KG1 (cell line): ENCODE measurements at places on chromosomes 3 and 15.

DNA sequence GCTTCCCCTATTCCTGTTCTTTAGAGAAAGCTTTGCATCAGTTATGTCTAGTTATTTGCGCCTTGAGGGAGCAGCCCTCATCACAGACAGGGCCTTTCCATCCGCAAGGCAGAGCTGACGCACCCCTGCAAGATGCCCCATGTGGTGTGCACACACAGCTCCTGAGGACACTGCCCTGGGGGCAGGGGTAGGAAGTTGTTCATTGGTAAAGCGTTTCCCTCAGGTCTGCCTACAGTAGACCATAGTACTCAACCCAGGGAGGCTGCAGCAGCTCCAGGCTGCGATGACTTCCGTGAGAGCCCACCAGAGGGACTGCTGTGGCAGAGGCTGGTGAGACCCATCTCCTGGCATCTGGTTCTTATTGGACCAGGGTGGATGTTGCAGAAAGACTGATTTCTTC lies 55.1 kb upstream of the PLXNA1 start:
- no peak for DNase-seq

DNA sequence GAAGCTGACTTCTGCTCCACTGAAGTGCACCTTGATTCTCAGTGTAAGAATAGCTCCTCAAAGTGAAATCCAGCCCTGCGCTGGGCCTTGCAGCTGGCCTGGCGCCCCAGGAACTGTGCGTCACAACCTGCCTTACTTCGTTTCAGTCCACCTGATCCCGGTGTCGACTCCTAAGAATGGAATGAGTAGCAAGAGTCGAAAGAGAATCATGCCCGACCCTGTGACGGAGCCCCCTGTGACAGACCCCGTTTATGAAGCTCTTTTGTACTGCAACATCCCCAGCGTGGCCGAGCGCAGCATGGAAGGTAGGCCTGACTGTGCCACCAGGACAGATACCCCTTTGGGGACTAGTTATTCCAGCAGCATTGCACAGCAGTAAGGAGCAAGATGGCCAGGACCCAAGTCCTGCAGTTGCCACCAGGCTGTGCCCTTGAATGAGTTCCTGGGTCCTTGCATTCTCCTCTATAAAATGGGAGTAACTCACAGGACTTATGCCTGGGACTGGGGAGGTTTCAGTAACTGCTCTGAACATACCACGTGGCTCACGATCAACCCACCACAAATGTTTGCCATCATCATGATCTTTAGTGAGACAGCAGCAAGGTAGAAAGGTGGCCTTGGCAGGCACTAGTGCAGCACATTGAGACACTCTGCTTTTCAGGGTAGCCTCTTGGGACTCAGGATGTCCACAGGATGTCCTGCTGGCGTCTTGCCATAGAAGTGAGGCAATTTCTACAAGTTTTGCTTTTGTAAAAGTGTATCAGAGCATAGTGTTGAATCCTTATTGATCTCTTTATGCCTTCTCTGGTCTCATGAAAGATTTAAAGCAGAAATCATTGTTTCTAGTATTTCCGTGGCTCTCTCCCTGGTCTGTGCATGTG lies 46.8 kb downstream of the PXYLP1 start:
- no peak for DNase-seq

- DNase-seq, result no peak
Observed at GRCh38 chr3:40719660-40720287, 195.0 kb downstream of the ZNF621 start.

DNA sequence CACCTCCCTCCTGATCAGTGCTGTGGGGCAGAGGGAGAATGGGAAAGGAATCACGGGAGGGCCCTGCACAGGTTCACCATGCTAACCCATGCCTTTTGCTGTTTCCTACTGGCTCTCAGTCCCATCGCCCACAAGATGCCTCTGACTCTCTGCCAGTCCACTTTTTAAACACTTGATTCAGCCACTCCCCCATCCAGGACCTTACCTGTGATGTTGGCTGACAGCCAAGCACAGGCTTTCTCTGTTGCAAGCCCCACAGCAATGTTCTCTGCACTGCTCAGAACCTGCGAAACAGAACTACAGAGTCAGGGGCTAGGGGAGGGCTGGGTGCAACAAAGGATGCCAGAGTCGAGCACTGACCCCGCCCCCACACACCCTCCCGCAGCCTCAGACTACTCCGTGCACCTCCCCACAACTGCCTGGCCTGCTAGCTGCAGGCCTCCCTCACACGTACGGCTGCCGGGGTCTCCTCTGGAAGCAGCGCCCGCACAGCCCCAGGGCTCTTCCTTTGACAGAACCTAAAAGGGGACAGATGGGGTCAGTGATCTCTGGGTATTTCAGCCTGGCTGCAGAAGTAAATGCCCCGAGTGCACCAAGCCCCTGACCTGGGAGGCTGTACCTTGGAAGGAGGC lies 9.1 kb downstream of the CDAN1 start:
- no peak for DNase-seq

DNA sequence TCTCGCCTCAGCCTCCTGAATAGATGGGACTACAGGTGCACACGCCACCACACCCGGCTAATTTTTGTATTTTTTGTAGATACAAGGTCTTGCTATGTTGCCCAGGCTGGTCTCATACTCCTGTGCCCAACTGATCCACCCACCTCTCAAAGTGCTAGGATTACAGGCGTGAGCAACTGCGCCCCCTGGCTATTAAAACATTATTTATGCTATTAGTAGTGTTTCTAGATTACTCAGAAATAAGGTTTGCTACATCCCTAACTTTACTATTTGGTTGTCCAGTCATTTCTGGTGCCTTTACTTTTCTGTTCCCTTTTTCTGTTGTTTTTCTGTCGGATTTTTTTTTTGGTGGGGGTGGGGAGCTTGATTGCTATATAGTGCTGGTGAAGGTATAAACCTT lies 393.6 kb upstream of the TPM1 start:
- no peak for DNase-seq
